Adipocyte (in vitro differentiated cells): ENCODE measurements at places on chromosomes 3 and 15.
A peak's percentile ranks its signal among the peaks of the same experiment; 100 is the strongest.

DNA sequence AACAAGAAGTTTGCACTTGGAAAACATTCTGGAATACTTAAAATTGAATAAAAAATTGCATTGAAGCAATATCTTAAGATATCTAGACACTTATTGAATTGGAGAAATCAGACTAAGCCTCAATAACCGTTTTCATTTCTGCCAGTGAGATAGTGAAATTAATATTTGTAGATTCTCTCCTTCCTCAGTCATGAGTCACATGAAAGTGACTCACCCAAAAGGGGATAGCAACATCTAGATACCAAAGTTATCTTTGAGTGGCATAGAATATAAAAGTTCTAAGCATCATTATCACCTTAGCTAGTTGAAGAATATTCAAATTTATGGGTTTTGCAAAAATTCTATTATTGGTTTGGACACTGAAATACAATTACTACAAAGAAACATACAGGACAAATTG is 614.8 kb upstream of the ZNF717 start:
- peak; percentile 51 for DNase-seq

DNA sequence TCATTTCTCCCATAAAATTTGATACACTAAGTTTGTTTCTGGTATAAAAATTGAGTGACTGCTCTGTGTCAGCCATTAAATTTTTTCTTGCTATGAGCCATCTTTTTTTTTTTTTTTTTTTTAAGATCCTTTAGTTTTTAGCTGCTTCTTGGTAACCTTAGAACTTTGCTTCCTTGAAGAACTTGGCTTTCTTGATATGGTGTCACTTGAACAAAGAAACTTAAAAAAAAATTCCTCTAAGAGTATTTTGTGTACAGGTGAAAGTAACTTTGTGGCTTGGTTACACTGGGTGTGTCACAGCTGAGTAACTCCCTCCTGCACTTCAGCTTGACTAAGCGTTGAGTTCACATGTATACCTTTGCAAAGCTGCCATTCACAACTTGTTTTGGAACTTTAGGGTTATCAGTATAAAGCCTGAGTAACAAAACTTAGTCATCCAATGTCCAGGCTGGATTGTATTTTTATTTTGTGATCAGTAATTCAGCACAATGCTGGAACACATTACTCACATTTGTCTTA is 6.5 kb downstream of the CHD2 start:
- DNase-seq = no peak

DNA sequence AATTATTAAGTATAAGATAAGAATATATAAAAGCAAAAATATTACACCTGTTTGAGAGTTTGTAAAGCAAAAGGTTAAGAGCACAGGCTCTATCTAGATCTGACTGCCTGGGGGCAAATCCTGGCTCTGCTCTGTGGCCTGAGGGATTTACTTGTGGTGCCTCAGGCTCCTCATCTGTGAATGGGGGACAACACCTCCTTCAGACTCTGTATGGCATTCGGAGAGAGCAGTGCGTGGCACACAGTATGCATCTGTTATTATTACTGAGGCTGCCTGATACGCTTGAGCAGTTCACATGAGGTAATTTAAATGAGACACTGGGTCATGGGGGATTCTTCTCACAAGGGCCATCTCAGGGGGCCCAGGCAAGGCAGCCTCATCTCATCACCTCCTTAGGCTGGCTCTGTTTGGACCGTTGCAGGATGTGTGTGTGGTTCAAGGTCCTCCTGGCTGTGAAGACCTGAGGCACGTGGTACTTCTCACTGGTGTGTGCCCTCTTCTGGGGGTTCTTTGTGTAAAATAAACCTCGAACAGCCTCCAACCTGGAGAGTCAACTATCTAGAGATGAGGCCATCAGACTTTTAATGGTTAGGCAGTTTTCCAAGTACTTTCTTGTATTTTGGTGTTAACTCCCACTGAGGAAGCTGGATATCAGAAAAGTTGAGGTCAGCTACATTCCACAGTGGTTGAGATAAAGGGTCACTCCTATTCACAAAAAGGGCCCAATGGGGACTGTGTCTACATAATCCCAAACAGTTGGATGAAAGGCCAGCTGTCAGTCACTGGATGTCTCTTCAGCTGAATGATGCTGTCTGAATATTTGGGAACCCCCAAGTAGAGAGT is 9.0 kb downstream of the GNB5 start:
- DNase-seq = no peak

DNA sequence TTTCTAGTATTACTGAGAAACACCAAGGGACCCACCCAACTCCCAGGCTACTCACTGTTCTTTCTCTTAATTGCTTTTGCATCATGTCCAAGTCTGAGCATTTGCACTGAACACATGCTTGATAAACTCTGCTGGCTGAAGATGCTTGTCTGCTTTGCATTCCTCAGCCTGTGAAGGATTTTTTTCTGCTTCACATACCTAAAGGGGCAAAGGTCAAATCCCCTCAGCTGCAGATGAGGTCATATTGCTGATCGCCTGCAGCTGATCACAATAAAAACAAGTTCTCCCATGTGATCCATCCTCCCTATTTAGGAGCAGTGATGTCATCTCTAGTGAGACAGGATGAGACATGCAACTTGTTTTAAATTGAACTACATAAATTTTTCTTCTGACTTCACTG is 84.6 kb upstream of the DCBLD2 start:
- DNase-seq = peak; percentile 75

GRCh38 chr3:120563356-120564022 is 32.6 kb upstream of the NDUFB4 start:
- DNase-seq = no peak

GRCh38 chr3:49255112-49255511 is 21.9 kb downstream of the C3orf62 start:
- no peak for DNase-seq

DNA sequence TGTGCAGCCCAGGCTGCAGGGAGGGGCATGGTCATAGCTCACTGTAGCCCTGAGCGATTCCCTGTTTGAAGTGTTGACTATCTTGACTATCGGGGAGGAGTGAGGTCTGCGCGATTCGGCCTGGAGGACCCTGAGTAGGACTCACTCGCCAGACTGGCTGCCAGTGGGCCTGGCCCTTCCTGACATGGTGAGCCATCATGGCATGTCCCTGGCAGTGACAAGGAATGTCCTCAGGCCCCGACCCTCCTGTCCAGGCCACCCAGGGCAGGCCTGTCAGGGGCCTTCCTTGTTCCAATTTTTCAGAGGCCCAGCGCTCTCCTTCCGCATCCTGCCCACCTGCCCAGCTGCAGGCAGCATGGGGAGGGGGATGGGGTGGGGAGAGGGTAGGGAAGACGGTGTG is 5.2 kb upstream of the OCA2 start:
- no peak for DNase-seq

DNA sequence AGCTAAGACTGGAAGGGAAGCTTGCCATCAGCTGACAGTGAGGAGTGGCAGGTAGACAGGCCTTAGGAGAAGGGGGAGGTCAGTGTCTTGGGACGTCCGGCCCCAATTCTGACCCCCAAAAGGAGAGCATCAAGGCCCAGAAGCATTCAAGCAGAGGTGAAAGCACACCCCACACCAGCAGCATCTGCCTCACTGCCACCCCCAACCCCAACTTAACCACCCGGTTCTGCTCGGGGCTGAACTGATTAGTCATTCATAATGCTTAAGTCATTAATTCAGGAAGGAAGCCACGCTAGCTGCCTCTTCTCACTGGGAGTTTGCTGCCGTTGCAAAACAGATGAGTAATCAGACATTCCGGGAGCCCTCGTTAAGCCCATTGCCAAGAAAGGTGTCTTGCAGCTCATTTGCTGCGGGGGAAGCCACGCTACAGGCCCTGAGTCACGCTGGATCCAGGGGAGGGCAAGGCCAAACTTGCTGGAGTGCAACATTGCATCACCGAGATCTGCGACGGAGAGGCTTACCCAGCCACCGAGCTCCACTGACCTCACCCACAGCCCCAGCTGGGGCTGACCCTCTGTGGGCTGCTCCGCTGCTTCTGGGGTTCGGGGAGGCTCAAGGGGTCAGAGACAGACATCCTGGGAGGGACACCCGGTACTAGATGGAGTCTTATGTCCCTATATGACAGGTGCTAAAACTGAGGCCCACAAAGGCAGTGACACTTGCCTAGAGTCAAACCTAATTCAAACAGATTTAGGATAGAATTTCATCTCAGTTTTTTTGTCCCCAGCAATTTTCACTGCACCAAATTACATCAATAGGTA is 46.4 kb upstream of the HES1 start:
- peak; percentile 79 for DNase-seq

GRCh38 chr3:119765239-119765638 is 16.7 kb upstream of the NR1I2 start:
- no peak for DNase-seq
